ENCODE measurements at places on chromosomes 1 and 21. TPM values are rescaled to one million over a fixed set of nuclear protein-coding genes. Genes with fewer than 3 reads are reported as not detected.

The KCNJ9 gene
- not detected for total RNA-seq

The ATP5PB gene
- 279 TPM for total RNA-seq

The KRTAP19-1 gene
- total RNA-seq, result not detected

The DMRTA2 gene
- total RNA-seq, result not detected
